Effector memory CD4-positive, alpha-beta T cell (primary cell): ENCODE measurements at places on chromosomes 12 and 14.

DNA sequence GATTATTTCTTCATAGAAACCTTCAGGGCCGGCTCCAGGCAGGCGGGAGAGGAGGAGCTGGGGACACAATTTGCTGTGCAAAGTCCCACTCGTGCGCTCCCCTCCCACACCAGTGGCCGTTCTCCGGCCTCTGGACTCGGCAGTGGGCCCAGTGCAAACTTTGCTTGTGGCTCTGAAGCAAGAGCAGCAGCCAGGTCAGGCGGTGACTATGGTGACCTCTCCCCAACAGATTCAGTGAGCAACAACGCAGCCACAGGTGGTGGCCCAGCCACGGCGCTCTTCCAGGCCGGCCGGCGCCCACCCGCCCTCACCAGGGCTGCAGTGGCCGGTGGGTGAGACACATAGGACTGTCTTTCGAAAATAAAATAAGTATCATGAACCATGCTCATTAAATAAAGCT, 29.5 kb downstream of the VPS37B start:
- DNase-seq = no peak

- DNase-seq = no peak
Observed at GRCh38 chr12:109112720-109113465, 3.5 kb upstream of the ACACB start.

DNA sequence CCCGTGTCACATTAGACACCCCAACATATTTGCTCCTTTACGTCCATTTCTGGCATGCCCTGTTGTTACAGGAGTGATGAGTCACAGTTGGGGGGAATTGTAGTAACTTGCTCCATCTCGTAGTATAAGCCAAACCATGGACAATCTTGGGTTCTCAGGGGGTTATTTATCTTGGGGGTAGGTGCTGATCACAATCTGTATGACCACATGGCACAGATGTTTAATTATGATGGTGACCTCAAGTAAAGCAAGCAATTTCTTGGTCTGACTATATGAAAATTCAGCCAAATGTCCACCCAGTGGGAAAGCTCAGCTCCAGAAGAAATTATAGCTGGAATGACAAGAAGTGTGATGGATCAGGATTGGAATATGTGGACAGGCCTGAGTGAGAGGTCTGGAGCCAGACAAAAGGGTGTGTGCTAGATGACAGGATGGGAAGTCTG, 32.1 kb upstream of the STON2 start:
- no peak for DNase-seq

DNA sequence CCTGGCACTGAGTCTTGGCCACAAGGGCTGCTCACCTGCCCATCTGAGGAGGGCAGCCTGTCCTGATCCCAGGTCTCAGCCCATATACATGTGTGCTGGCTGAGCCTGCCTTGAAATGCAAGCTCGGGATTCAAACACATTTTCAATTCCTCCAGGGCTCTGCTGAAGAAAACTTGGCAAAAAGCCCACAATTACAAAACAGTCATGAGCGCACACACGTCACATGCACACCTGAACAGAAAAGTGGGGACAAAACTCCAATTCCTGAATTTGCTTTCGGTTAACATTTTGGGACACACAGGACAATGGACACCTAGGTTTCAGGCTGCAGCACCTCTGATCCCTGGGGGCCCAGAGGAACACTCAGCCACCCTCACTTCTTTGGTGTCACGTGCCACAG, 113.9 kb downstream of the RBM19 start:
- DNase-seq = no peak

- DNase-seq = no peak
Observed at GRCh38 chr12:53413485-53414204, 10.0 kb upstream of the AMHR2 start.

DNA sequence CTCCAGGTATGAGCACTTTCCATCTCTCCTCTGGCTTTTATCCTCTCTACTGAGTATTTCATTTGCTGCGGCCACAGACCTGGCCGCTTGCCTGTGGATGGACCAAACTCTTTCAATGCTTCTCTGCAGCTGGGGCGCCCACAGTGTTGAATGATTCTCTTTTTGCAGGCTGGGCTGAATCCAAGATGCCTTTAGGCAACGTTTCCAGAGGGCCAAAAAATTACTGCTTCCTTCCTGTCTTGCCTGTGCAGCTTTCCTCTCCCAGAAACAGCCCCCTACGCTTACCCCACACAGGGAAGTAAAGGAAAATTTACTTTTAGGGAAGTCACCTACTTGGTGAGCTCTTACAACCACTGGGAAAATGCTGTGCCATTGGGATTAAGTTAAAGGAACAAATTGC, 55.6 kb upstream of the JDP2 start:
- no peak for DNase-seq

DNA sequence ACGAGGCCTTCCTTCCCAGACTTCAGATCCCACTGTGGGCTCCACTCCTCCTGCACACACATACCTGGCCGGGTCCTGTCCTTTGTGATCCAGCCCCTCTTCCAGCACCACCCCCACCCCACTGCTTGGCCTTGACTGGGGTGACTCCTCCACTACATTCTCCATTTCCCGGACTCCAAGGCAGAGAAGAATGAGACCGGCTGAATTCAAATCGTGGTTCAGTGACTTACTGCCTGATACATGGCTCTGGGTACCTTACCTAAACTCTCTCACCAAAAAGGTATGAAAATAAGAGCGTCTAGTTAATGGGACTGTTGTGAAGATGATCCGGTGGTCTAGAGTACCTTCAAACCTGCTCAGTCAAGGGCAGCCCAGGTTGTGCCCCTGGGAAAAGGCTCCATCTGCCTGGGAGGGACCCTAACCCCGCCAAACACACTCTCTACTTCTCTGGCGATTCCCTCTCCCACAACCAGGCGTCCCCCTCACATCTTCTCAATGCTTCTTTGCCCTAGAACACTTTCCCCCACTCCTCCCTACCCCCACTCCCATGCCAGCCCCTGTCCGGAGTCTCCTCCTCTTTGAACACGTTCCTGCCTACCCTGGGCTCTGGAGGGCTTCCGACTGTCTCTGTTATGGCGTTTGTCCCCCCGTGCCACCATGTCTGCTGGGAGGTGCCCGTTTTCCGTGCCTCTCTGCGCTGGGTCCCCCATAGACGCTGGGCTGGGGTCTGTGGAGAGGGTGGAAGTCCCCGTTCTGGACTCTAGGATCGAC, 1.5 kb upstream of the ZBTB42 start:
- DNase-seq = no peak

GRCh38 chr14:77043177-77043983, 14.9 kb upstream of the IRF2BPL start:
- no peak for DNase-seq

DNA sequence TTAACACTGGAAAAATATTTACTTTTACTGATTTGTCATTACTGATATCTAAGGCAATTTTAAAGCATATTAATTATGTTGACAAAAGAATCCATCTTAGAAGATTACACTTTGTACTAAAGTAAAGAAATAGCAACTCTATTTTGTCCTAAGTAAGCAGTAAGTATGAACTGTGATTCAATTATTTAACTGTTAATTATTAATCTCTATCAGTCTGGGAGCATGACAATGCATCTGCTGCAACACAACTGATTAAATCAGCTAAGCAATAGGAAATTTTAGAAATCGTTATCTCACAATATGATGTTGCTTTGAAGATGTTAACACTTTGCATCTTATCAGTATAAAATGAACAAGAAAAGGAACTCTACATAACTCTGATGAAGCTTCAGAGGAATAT, 172.3 kb downstream of the DPY19L2 start:
- no peak for DNase-seq

DNA sequence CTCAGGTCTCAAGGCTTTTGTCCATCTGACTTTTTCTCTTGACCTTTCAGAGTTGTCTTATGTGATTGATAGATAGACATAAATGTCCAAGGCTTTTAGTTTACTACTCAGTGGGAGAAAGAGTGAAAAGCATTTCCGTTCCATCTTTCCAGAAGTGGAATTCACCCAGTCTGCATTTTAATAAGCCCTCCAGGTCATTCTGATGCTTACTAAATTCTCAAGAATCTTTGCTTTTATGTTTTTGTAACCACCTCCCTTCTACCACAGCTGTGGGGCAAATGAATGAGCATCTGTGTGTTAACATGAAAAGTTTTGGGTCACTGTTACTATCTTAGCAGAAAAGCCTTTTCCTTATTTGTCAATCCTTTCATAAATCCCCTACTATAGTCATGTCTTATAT, 251.4 kb downstream of the LRIG3 start:
- no peak for DNase-seq

GRCh38 chr12:20047901-20048300, 320.4 kb upstream of the PDE3A start:
- DNase-seq = no peak

- DNase-seq = no peak
Observed at GRCh38 chr12:75721796-75722195, 210.4 kb upstream of the KRR1 start.

GRCh38 chr12:7190268-7191055, 976 bp downstream of the PEX5 start:
- DNase-seq = no peak

- DNase-seq = no peak
Observed at GRCh38 chr12:52344111-52344510, 22.9 kb upstream of the KRT83 start.

GRCh38 chr12:99029511-99030271, 384.6 kb downstream of the APAF1 start:
- DNase-seq = no peak

DNA sequence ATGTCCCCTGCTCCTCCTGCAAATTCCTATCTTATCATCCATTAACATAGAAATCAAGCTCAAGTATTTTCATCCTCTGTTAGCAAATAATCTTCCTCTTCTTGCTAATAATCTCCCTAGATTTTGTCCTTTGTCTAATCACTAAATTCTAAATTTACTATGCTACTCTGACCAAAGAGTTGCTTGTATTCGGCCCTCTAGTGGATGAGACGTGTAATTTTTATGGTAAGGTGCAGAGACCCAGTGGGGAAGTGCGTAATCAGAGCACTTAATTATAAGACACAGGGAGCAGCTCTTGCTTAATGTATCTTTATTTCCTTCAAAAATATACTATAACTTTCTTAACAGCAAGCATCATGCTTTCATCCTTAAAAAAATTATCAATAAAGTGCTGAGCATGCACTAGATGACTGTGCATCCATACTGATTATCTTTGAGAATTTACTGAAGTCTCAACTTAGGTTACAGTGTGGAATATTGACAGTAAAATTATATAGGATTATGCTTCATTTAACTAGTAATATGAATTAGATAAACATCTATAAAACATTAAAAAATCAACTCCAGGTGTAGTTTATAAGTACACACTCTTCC, 212.6 kb downstream of the SLC16A7 start:
- DNase-seq = no peak

DNA sequence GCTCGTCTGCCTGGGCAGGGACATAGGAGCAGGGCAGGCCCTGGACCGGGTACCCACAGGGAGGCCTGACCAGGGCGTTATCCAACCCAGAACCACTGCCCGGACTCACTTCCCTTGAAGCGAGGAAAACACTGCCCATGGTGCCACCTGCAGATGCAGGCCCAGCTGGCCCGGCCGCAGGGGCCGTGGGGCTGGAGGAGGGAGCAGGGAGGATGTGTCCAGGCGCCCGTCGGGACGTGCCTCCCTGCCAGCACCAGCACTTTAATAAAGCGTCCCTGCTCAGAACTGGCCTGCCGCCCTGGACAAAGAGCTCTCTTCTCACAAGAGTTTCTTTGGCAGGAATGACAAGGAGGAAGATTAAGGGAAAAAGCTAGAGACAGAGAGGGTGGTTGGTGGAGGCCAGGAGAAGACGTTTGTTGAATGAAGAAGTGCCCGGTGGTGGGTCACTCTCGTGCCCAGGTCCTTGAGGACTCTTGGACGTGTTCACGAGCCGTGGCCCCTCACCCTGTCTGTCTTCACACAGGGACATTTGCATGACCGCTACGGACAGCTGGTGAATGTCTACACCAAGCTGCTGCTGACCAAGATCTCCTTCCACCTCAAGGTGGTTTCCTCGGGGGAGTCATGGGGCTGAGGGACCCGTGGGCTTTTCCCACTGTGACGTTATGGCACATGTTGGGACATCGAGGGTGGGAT, 14.2 kb downstream of the HIP1R start:
- DNase-seq = no peak

DNA sequence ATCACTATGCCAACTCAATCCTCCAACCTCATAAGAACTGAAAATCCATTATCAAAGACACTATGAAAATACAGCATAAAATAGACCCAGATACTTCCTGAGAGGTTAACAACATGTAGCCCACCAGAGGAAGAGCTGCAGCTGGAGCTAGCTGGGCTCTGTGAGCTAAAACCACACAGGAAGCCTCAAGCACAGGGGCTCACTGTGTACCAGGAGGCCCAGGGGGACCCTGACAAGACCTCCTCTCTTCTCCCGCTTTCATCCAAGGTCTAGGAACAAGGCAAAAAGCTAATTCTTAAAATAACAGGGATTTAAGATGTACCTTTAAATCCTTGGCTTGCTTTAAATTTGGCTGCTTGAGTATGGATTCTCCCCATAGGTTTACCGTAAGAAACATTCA, 53.6 kb downstream of the EIF2S3B start:
- no peak for DNase-seq

DNA sequence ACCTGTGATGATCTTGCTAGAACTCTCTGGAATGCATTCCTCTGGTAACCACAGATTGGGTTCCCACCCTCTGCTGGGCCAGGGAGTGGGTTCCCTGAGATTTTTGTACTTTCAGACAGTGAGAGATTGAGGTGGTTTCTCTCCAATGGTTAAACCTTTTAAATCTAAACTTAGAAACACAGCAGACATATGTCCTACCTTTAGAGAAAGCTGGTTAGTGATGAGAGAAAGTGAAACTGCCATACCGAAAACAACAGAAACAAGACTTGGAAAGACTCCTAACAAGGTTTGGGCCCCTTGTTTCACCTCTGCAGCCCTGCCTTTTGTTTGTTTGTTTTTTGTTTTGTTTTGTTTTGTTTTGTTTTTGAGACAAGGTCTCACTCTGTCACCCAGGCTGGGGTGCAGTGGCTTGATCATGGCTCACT, 9.7 kb upstream of the SGPP1 start:
- DNase-seq = no peak

DNA sequence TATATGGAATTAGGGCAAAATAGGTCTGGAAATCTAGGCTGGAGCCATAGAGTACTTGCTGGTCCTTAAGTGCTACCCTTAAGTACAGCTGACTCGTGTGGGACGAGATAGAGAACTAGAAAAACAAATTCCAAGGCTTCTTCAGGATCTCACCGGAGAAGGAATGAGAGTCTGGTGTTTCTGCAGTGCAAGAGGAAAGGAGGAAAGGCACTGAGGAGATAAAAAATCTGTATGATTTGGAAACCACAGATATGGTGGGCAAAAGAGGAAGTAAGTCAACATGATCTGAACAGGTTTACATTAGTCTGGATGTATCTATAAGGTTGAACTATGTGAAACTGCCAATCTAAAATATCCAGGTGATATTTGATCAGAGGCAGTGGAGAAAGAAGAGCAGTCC, 134.4 kb upstream of the SOX5 start:
- no peak for DNase-seq

GRCh38 chr12:116172224-116172849, 105.2 kb downstream of the MED13L start:
- no peak for DNase-seq

GRCh38 chr12:58882826-58883225, 37.5 kb downstream of the LRIG3 start:
- no peak for DNase-seq

- DNase-seq = no peak
Observed at GRCh38 chr14:71070169-71070568, 162.9 kb downstream of the PCNX1 start.
